ENCODE measurements at places on chromosomes 7 and 10.

- DNase-seq: no peak
Observed at GRCh38 chr10:23610626-23611307, 171.9 kb downstream of the OTUD1 start.

- no peak for DNase-seq
Observed at GRCh38 chr10:115829521-115830205, 443.3 kb downstream of the GFRA1 start.

DNA sequence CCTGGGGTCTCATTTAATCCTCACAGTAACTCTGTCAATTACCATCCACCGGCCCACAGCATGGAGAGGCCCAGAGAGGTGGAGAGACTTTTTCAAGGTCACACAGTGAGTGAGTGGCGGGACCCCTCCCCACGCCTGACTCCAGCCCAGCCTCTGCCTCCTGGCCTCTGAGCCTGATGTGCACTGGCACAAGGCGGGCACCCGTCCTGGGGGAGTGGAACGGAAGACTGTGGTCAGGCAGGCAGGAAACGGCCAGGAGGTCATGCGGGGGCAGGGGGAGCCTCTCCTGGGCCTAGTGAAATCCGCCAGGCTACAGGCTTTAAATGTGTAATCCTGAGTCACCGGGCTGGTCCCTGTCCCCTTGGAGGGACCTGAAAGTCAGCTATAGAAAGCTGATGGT is 32.2 kb downstream of the ZCCHC24 start:
- no peak for DNase-seq

DNA sequence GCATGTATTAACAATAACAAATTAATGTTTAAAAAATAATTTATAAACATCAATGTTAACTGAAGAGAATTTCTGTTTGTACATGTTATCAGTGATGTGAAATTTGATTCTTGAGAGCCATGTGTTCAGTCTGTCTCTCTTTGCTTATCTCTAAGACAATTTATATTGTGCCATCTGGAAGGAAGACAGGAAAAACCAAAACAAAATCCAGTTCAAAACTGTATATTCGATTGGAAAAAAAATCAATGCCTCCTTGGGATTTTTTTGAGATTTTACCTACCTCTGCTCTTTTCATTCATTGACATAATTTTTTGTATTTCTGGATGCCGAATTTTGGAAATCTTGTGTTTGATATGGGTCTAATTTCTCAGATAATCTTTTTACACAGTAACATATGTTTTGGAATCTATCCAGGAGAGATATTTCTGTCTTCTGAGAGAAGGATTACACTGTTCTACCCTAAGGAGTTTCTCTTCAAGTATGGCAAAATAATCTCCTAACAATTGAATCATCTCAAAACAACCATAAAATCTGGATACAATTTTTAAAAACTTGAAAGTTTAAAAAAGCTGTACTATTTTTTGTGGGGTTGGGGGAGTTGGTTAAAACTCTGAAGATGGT is 311.9 kb upstream of the GNAI1 start:
- DNase-seq: no peak

DNA sequence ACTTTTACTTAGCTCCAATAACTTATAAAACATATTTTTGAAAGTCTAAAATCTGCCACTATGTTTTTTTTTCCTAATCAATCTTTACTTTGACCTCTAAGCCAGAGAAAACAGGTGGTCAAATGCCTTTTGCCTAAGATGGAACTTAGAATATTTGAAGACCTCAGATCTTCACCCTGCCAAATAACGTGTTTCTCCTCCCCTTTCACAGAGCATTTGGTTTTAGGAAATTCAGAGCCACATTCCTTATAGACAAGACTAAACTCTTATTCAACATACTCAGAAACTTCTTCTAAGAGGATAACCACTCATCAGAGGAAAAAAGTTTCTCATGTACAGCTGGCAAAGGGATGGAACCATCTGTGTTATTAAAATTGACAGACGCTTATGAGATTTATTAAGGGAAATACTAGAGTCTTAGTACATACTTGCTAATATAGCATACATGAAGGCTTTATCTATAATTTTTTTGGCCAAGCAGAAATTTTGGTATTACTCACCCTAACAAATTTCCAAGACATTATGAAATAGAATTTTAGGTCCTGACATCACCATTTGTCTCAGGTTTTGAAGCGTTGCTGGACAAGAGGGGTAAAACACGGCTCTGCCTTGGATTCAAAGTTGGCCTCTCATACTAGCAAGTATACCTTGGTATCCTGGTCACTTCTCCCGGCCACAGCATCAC is 2.6 kb upstream of the EGFR start:
- DNase-seq: no peak

DNA sequence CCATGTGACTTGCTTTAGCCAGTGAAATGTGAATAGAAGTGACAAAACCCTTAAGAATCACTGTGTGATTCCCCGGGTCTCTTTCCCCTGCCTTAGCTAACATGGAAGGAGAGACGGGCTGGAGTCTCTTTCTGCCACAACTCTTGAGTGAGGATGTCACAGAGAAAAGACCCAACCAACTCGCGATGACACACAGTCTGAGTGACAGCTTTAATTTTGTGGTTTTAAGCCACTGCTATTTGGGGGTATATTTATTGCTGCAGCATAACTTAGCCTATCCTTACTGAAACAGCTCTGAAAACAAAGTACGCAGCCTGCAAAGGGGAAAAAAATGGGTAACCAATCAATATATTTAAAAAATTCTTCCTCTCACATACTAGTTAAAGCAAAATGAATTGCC is 319.4 kb downstream of the CALN1 start:
- no peak for DNase-seq

GRCh38 chr10:11197266-11197712 is 179.6 kb downstream of the CELF2 start:
- no peak for DNase-seq

GRCh38 chr7:155702616-155703015 is 58.2 kb downstream of the RBM33 start:
- no peak for DNase-seq

GRCh38 chr10:61621605-61622051 is 41.1 kb upstream of the CABCOCO1 start:
- DNase-seq: no peak

- DNase-seq: no peak
Observed at GRCh38 chr10:14408139-14408538, 77.4 kb upstream of the FRMD4A start.

GRCh38 chr10:8554574-8554973 is 500.1 kb downstream of the GATA3 start:
- no peak for DNase-seq

DNA sequence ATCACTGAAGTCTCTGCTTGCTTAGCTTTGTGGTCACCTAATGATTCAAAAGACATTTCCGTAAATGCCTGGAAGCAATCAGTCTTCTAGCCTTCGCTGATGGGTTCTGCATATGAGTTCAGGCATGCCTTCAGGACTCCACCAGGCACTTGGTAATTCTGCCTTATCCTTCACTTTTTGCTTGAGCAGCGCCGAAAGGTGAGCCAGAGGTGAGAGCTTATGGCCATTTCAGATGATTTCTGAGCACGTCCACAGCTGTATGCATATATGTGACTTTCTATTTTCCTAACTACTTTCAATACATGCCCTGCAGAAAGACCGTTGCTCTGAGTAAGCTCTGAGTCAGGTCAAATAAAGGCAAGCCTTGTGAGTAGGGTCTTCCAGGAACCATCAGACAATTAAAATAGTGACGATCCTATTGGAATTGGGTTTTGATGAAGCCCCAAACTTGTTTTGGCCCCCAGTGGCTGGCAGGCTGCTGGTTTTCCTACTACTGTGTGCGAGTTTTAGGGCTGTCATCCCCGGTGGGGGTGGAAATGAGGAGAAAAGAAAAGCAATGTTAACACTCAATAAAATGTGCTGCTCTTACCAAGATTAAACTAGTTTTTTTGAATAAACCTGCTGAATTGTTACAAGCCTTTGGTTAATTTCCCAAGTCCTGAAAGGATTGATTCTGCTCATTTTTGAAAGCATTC is 154.4 kb upstream of the AKR1E2 start:
- no peak for DNase-seq

DNA sequence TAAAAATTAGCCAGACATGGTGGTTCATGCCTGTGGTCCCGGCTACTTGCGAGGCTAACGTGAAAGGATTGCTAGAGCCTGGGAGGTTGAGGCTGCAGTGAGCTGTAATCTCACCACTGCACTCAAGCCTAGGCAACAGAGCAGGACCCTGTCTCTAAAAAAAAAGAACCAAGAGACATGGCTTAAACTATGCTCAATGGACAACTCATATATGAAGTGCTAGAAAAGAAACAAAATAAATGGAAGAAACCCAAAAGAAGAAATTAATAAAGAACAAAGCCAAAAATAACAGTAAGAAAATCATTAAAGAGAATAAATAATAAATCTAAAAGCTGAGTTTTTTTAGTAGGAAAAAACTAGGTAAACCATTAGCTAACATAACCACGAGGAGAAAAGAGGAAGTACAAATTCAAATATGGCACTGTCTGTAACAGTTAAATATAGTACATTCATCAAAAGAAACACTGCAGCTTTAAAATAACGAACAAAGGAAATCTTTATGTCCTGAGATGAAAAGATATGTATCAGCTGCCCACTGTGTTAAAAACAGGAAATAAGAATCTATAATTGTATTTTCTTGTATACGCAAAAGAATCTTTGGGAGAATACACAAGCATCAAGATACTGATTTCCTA is 48.7 kb downstream of the UPF2 start:
- no peak for DNase-seq

GRCh38 chr10:23373156-23373555 is 28.6 kb upstream of the C10orf67 start:
- no peak for DNase-seq

DNA sequence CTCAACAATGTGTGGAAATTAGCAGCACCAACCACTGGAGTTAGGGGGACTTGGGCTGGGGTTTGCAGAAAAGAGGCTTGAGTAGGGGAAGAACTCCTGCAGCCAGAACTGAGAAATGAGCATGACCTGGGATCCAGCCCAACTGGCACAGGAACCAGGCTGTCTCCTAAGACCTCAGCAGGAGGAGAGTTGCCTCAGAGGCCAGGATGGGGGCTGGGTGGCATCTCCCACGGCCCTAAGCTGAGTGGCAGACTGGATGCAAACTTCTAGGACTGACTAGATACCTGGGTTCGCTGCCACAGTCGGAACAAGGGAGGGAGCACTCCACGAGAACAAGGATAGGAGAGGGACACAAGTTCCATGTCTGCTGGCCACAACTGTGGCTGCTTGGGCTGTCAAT is 62.6 kb downstream of the RNF32 start:
- no peak for DNase-seq

- no peak for DNase-seq
Observed at GRCh38 chr10:8544057-8544380, 489.5 kb downstream of the GATA3 start.

DNA sequence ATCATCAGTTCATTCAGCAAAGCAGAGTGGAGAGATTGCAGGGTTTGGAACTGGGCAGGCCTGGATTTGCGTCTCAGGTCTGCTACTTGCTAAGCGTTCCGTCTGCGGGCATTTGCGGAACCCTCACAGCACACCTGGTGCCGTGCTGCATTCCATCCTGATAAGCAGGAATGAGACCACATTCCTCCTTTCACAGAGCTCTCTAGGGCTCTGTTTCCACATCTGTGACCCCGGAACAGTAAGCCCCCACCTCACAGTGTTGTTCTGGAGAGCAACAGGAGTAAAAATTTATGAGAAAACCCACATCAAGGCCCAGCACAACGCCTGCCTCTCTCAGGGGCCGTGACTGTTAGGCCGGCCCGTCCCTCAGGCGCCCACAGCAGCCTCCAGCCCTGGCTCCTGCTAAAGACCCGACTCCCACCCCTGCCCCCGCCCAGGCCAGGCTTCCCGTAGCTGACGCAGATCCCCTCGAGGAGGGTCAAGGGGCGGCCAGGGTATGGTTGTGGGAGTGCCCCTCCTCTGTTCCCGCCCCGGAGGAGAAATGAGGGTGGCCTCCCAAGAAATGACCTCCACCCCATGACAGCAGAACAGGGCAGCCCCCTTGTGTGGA is 128.9 kb downstream of the RGS10 start:
- no peak for DNase-seq

- DNase-seq: no peak
Observed at GRCh38 chr7:128904381-128905197, 5.9 kb downstream of the KCP start.

- no peak for DNase-seq
Observed at GRCh38 chr7:124874644-124875163, 54.9 kb downstream of the POT1 start.

- DNase-seq: peak; percentile 12
Observed at GRCh38 chr10:47047577-47048525, 136.6 kb downstream of the PTPN20 start.

DNA sequence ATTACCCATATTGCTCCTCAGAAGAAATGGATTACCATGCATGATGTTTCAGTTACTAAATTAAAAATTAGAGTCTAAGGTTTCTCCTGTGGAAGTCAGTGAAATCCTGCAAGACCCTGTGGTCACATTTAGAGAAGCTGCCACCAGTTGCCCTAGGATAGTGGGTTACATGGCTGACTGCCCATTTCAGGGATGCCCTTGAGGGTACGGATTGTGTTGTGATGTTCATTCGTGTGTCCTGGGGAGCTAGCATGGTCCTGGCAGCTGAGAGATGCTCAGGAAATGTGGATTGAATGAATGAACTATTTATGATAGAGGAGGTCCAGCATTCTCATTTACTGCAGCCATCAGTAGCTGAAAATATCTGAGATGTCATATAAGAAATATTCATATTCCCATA is 55.1 kb downstream of the TMEM178B start:
- DNase-seq: no peak

- no peak for DNase-seq
Observed at GRCh38 chr10:132487241-132488135, 50.1 kb upstream of the INPP5A start.

DNA sequence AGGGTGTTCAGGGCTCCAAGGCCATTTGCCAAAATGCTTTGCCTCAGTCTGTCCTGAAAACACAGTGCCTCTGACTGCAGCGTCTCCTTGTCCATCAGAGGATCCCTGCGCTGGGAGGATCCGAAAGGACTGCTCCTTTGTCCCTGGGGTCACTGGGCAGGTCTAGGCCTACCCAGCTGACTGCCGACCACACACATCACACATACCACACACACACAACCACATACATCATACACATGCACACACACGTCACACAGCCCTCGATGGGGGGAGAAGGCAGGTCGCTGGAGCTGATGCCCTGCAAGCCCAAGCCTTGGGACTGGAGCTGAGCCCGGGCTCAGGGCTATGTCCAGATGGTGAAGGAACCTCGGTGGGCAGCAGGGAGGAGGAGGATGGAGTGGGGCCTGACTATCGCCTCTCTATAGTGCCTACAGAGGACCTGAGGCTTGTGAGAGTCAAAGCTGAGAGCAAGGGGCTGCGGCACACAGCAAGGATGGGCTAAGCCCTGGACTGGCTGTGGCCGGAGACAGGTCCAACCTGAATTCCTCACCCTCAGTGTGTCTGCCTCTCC is 29.1 kb downstream of the GPRIN2 start:
- no peak for DNase-seq

DNA sequence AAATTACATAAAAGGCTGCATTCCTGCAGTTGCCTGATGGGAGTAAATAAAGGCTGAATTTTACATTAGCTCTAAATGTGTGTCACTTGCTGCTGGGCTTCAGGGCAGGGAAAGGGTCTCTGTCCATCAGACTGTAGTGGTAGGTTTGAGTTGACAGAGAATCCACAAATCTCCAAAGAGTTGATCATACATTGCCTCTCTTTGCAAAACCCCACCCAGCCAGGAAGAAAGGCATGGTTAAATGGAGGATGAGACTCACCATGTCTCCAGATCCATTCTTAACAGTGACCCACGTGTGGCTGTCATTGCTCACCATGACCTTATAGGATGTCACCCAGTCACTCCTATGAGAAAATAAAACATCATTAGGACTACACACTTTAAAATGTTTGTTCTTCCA is 92.8 kb downstream of the CPXM2 start:
- no peak for DNase-seq

- DNase-seq: no peak
Observed at GRCh38 chr10:115830265-115830970, 442.6 kb downstream of the GFRA1 start.
